ENCODE measurements at places on chromosomes 11 and 22. TPM values are rescaled to one million over a fixed set of nuclear protein-coding genes. Genes with fewer than 3 reads are reported as not detected.

The BDNF gene
- 16.4 TPM for polyA plus RNA-seq

The DGCR8 gene
- 22.1 TPM for polyA plus RNA-seq

The BTG4 gene
- 0.38 TPM for polyA plus RNA-seq

The HBG2 gene
- not detected for polyA plus RNA-seq

The CDC42EP1 gene
- 20.2 TPM for polyA plus RNA-seq

The CHID1 gene
- polyA plus RNA-seq = 70.6 TPM

The ACRV1 gene
- 0.13 TPM for polyA plus RNA-seq

The ST14 gene
- 0.05 TPM for polyA plus RNA-seq

The KCNQ1 gene
- 0.13 TPM for polyA plus RNA-seq

The TMPRSS13 gene
- polyA plus RNA-seq = not detected

The MCAM gene
- polyA plus RNA-seq = 15.9 TPM

The STK33 gene
- 4.8 TPM for polyA plus RNA-seq

The LRRC55 gene
- not detected for polyA plus RNA-seq

The GTSE1 gene
- polyA plus RNA-seq = 25.7 TPM

The FADS1 gene
- 189 TPM for polyA plus RNA-seq

The XKR3 gene
- polyA plus RNA-seq = not detected

The UBQLN3 gene
- polyA plus RNA-seq = not detected

The C11orf42 gene
- polyA plus RNA-seq = not detected

The TRPM5 gene
- polyA plus RNA-seq = not detected

The TRIM48 gene
- not detected for polyA plus RNA-seq

The OR6A2 gene
- not detected for polyA plus RNA-seq

The MMP12 gene
- polyA plus RNA-seq = not detected

The PGM2L1 gene
- polyA plus RNA-seq = 24.9 TPM

The CALCB gene
- polyA plus RNA-seq = not detected

The ENTHD1 gene
- not detected for polyA plus RNA-seq

The GRM5 gene
- 0.01 TPM for polyA plus RNA-seq

The PRRG4 gene
- 0.72 TPM for polyA plus RNA-seq

The SYTL2 gene
- polyA plus RNA-seq = 11.6 TPM

The TBC1D10A gene
- 8.7 TPM for polyA plus RNA-seq

The NAV2 gene
- polyA plus RNA-seq = 4.9 TPM

The OR51B5 gene
- 0.10 TPM for polyA plus RNA-seq

The OR52J3 gene
- not detected for polyA plus RNA-seq

The CATSPERZ gene
- 4.1 TPM for polyA plus RNA-seq

The SAA1 gene
- 0.44 TPM for polyA plus RNA-seq

The SCGB1C1 gene
- polyA plus RNA-seq = not detected

The C11orf16 gene
- not detected for polyA plus RNA-seq

The AIFM3 gene
- 2.3 TPM for polyA plus RNA-seq

The GAL3ST3 gene
- not detected for polyA plus RNA-seq

The PSMD13 gene
- 198 TPM for polyA plus RNA-seq

The MS4A6A gene
- not detected for polyA plus RNA-seq

The MPZL2 gene
- 0.08 TPM for polyA plus RNA-seq

The OMP gene
- not detected for polyA plus RNA-seq

The WT1 gene
- 3.1 TPM for polyA plus RNA-seq

The PRR33 gene
- not detected for polyA plus RNA-seq

The CLCF1 gene
- 31.0 TPM for polyA plus RNA-seq

The TNNI2 gene
- polyA plus RNA-seq = not detected

The GDPD4 gene
- polyA plus RNA-seq = not detected

The OR4C5 gene
- polyA plus RNA-seq = not detected

The KRTAP5-9 gene
- polyA plus RNA-seq = not detected

The CFAP300 gene
- polyA plus RNA-seq = 7.6 TPM

The NRIP3 gene
- polyA plus RNA-seq = 0.57 TPM

The C22orf23 gene
- polyA plus RNA-seq = 0.26 TPM

The ARAP1 gene
- 30.1 TPM for polyA plus RNA-seq

Measured in A549 (cell line).